EH (cell line): ENCODE measurements at places on chromosomes 11 and 22.

- peak; percentile 26 for DNase-seq
Measured at GRCh38 chr11:20373568-20374209, 10.2 kb downstream of the HTATIP2 start.

DNA sequence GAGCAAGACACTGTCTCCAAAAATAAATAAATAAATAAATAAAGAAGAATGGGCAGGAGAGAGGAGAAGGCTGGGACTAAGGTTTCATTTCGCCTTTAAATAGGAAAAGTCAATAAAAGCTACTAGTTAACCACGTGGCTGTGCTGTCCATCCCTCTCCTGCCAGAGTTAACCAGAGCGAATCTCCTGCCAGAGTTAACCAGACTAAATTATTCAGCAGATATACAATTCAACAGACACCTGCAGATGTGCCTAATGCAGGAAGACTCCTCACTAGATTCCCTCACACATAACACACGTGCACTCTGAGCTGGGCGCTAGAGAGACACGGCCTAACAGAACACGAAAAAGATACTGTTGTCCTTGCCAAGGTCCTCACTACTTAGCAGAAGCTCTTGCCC, 156.1 kb downstream of the IGLL1 start:
- DNase-seq: no peak

DNA sequence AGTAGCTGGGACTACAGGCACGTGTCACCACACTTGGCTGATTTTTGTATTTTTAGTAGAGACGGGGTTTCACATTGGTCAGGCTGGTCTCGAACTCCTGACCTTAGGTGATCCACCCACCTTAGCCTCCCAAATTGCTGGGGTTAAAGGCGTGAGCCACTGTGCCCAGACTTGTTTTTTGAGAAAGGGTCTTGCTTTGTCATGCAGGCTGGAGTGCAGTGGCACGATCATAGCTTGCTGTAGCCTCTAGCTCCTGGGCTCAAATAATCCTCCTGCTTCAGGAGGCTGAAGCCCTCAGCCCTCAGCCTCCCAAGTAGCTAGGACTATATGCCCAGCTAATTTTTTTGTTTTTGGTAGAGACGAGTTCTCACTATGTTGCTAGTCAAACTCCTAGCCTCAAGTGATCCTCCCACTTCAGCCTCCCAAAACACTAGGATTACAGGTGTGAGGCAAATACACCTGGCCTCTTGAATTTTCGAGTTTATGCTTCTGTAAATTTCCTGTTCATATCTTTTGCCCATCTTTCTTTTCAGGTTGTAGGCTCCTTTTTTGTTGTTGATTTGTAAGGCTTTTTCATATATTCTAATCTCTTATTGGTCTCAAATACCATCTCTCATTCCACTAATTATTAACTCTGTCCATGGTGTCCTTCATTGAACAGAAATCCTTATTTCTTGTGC, 3.4 kb upstream of the RBM4B start:
- DNase-seq: no peak

- DNase-seq: peak; percentile 74
Measured at GRCh38 chr11:78564490-78565467, 9.9 kb downstream of the NARS2 start.

GRCh38 chr22:29635734-29636357, 32.4 kb downstream of the NF2 start:
- peak; percentile 71 for DNase-seq

DNA sequence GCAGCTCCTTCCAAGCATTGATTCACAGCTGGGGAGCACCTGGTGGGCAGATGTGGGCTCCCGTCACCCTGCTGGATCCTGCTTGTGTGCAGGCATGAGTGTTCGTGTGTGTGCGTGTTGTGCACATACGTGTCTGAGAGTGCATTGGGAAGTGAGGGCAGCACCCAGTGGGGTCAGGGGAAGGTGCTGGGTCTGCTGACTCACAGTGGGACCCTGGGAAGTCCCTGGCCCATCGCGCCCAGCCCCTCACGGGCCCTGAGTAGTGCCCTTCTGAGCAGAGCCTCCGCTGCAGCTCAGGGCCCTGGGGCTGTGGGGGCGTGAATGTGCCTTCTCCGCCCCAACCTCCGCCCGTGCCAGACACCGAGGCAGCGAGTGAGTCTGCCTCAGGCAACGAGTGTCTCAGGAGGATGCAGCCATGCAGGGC, 36.8 kb downstream of the WNT11 start:
- no peak for DNase-seq
